Suppressor macrophage treated with lipopolysaccharide for 4 hours (primary cell): ENCODE measurements at places on chromosomes 3 and 15.

DNA sequence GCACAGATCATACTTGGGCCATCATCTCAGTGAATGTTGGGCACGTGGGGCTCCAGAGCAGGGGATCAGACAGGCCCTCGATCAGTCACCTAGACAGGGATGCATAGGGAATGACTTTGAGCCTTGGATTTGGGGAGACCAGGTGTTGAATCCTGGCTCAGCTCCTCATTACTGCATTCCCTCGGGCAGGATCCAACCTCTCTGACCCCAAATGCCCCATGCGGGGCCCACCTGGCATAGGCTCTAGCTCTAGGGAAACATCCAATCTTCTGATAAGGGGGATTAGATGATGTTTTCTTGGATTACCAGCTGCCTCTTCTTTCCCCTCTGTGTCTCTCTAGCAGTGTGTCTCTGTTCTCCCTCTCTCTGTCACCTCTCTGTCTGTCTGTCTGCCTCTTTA is 22.7 kb downstream of the LOXL1 start:
- DNase-seq, result no peak

DNA sequence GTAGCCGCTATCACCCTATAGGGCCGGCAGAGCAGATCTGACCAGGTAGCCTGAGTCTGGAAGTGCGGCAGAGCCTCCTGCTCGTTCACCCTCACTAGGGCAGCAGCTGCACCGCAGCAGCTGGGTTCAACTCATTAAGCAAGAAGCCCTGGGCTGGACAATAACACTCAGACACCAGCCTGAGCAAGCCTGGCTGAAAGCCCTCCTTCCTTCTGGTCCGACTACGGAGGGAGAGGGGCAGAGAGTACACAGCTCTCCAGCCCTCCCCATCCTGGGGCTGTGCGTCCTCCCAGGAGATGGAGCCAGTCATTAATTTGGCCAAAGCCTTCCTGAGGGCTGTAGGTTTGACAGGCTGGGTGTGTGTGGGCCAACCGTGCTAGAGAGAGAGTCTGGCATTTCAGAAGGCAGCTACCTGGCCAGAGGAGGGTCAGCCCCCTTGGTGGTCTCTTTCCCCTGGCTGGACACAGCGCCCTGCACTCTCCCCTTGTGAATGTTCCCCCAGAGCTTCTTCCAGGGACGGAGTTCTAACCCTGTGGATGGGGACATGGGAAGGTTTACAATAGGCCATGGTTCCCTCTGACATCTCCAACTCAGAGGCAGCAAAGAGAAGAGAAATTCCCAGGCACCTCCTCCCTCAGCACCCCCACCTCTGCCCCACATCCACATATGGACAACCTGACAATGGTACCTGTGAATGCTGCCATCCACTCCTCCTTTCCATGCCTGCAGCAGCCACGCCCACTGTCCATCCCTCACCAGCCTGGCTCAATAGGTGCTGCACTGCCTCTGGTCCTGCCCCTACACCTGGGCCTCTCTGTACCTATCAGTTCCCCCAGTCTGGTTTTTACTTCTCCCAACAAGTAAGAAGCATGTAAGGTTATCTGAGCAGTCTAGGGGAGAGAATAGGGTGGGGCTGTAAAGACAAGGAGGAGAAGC is 6.5 kb downstream of the CHRNB4 start:
- no peak for DNase-seq

DNA sequence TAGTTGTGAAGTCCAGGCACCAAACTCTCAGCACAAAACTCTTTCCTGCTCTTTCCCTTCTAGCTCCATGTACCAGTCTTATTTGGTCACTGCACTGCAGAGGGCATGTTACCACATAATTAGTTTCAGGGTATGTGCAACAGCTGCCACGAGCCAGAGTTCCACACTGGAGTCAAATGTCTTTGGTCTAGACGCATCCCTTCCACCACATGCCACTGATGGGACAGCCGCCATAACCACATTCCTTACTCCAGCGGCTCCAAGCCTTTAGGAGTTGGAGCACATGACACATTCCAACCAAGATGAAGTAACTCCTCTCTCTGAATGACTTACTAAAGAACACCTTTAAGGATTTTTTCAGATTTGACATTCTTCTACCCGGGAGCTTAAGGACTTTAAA is 153.4 kb downstream of the ERC2 start:
- DNase-seq, result no peak

DNA sequence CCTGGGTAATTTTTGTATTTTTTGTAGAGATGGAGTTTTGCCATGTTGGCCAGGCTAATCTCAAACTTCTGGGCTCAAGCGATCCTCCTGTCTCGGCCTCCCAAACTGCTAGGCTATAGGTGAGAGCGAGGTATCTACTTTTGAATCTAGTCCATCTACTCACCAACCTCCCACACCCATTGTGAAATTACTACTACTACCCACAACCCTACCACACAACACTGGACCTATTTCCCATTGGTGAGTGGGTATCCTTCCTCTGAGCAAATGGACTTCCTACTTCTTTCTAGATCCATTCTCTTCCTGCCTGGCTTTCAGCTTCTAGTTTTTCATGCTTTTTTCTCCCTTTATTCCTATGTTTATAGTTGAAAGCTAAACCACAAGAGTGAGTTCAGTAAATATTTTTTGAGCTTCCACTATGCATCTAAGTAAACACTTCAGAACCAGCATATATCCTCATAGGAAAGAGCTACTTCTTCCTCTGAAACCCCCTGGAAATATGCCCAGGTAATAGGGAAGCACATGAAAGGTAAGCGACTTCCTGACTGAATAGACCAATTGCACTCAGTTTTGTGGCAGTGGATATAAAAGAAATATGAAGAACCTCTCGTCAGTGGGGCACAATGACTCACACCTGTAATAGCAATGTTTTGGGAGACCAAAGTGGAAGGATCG is 39.1 kb downstream of the MYO1E start:
- no peak for DNase-seq

DNA sequence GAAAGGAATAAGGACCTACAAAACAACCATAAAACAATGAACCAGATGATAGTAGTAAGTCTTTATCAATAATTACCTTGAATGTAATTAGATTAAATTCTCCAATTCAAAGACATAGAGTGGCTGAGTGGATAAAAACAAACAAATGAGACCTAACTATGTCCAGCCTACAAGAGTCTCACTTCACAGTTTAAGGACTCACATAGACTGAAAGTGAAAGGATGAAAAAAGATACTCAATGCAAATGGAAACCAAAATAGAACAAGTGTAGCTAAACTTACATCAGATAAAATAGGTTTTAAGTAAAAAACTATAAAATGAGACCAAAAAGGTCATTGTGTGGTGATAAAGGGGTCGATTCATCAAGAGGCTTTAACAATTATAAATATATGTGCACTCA is 21.9 kb upstream of the NR1I2 start:
- no peak for DNase-seq

DNA sequence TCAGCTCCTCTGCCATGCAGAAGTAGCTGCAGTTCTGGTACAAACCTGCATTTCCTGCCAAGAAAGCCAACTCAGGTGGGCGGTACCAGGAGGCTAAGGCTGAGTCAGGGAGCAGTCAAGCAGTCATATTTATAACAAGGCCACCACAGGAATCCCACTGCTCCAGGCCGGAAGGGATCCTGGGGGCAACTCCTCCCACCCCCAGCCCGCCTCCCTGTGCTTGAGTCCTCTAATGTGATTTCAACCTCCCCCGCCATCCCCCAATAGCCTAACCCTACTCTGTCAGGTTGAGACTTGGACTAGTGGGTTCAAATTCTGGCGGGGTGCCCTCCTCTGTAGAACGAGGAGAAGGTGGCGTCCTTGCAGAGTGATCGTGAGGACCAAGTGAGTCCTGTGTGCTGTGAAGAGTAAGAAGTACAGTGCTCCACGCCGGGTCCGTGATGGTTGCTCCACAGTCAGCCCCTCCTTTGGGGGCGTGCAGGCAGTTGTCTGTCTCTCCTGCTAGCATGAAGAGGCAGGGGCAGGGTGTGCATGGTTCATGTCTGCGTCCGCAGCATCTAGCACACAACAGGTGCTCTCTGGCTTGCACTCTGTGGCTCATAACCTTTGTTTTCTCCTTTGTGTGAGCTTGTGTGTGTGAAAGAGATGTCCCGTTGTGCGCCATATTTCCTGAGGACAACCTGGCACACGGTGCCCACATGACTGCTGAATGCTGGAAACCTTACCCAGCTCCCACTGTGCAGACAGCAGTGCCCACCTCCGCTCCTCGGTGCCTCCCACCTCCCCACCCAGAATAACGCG is 78.3 kb downstream of the SMAD6 start:
- DNase-seq, result no peak

GRCh38 chr15:94610069-94610468 is 378.7 kb downstream of the MCTP2 start:
- no peak for DNase-seq

GRCh38 chr3:115092220-115092791 is 54.8 kb downstream of the ZBTB20 start:
- peak; percentile 48 for DNase-seq

DNA sequence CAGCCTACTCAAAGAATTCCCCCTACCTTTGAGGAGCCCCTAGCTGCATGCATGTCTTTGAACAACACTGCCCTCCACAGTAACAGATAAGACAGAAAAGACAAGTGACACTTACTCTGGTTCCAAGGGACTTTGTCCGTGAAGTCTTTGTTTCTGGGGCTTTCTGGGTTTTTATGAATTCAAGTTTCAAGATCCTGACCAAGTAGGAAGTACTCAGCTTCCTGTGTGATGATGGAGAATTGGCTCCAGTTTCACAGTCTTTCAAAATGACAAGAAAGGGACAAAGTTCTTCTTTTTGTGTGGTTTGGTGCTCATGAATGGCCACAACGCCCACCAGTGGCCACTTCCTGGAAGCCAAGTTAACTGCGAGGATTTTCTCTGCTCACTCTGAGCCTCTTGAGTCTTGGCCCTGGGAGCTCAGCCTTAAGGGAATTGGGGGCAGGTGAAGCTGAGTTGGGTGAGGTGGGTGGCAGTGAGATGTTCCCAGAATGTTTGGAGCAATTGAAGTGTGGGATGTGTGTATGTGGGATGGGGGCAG is at the start of gene CCR1:
CCR1 (minus strand) TSS at position 147 of the 538 bp plus-strand sequence. CDS start 4,000 bp downstream, outside the sequence.
- DNase-seq, result peak; percentile 95

DNA sequence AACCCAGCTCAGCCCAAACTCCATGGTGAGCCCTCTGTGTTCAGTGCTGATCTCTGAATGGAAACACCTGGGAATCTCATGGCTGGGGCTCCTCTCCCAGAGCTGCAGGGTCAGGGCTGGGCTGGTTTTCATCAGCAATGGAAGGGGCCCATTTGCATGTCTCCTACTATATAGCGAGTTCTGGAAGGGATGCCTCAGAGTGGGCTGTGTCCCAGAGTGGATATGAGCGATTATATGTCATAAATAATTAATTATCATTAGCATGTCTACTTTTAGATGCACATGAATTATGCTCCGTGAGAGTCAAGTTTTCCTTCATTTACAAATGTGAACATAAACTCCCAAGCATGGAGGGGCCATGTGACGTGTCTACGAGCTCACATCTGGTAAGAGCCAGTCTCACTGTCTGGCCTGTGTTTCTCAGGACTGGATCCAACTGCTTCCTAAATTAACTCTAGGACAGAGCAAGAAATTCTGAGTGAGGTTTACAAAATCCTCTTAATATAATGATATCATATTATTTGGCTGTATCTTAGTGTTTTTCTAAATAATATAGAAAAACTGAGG is 553.4 kb downstream of the GOLGA6L6 start:
- no peak for DNase-seq

- no peak for DNase-seq
Observed at GRCh38 chr3:4655145-4656045, 162.2 kb downstream of the ITPR1 start.

DNA sequence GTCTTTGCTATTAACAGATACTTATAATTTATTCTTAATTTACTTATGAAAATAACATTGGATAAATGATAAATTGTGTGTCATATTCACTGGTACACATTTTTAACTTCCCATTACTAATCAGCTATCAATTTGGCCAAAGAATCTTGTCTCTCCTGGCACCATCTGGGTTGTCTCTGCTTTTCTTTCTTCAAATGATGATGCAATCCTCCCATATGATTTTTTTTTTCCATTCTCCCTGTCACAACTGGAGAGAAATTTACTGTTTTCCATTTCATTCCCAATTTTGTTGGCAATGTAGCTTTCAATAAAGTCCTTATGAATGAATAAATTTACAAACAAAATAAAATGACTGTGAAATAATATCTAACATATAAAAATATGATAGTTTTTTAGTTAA is 743.7 kb upstream of the EPHA6 start:
- DNase-seq, result no peak

DNA sequence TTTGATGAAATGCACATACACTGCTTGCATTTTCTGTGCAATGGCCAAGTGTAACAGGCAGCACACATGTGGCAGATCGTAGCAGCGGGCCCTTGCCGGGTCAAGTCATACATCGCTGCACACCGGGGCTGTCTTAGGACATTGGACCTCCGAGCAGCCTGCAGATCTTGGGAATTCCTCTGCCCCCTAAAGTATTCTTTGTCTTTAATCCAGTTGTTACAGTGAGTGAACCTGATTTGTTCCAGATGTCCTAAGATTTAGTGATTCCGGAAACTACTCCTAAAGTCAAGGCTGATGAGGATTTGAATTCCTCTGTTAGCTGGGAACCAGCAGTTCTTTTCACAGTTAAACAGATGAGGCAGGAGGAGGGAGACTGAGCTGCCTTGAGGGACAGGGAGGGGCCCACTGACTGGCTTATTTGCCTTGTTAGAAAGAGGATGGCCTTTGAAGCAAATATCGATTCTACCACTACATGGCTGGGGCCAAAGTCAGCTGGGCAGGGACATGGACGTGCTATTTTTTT is 190.7 kb upstream of the CTDSPL start:
- no peak for DNase-seq

DNA sequence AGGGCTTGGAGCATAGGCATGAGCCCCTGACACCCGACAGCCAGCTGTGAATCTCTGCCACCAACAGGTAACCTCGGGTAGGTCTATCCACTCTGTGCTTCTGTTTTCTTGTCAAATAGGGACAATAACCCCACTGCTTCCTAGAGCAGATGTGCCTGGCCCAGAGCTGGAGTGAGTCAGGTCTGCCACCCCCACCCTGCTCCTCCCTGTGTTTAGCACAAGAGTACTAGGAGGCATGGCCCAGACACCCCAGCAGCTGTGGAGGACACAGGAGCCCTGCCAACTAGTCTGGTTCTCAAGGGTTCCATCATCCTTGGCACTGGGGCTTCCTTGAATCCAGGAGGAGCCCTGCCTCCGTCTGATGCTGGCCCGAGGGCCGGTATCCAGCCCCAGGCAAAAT is 33.7 kb upstream of the TMEM115 start:
- no peak for DNase-seq
